ENCODE measurements at places on chromosomes 13 and 19. TPM values are rescaled to one million over a fixed set of nuclear protein-coding genes. Genes with fewer than 3 reads are reported as not detected.

DAND5 gene
- not detected for total RNA-seq

F7 gene
- not detected for total RNA-seq

TNFSF13B gene
- total RNA-seq: 2.7 TPM

PRR19 gene
- 1.6 TPM for total RNA-seq

STAP2 gene
- 14.2 TPM for total RNA-seq

C3 gene
- 5.3 TPM for total RNA-seq

ZNF763 gene
- 0.51 TPM for total RNA-seq
